Suppressor macrophage (primary cell): ENCODE measurements at places on chromosomes 12 and 14.

DNA sequence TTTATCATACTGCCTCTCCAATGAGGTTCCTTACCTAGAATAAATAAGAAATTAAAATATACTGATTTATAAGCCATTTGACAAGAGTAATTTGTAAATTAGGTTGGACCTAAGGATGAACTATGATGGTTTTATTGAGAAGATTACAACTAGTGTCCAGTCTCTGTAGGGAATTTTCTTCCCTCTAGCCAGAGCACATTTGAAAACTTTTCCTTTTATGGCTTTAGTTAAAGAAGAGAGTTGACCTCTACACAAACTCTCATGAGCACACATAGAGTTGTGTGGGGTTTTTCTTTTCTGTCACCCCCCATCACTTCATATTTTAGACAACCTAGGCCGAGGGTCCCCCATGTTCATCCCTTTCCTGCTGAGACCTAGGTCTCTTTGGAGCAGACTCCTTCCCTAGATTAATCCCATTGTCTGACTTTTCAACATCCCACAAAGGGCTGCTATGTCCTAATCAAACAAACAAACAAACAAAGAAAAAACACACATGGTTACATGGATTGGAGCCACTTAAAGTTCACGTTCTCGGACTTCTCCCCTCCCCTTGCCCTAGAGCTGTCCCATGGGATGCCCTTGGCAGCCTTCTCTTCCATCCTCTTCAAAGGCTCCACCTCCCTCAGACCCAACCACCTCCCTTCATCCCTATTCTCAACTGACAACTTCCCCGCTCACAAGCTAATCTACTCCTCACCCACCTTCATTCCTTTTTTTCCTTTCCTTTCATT is 40.7 kb downstream of the GPR135 start:
- DNase-seq, result no peak

DNA sequence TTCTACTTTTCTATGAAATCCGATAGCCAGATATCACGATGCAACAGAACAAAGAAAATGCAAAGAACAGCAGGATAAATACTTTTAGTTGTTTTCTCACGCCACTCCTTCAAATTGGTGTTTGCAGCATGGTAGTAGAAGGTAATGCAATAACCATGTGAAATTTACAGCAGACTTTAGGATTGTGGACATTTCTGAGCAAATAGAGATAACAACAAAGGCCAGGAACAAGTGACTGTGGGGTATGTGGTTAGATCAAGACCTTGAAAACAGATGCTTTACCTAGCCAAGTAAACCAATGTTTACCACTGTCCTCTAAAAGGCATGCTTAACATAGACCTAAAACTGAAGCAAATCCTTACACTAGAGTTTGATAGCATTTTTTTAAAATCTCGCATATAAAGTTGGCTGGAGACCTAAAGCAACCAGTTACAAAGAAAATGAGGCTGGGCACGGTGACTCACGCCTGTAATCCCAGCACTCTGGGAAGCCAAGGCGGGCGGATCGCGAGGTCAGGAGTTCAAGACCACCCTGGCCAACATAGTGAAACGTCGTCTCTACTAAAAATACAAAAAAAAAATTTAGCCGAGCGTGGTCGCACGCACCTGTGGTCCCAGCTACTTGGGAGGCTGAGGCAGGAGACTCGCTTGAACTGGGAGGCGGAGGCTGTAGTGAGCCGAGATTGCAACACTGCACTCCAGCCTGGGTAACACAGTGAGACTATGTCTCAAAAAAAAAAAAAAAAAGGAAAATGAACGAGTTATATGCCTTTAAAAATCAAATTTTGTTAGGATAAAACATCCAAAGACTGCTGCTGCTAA is 123.2 kb upstream of the FOXN3 start:
- DNase-seq, result no peak

DNA sequence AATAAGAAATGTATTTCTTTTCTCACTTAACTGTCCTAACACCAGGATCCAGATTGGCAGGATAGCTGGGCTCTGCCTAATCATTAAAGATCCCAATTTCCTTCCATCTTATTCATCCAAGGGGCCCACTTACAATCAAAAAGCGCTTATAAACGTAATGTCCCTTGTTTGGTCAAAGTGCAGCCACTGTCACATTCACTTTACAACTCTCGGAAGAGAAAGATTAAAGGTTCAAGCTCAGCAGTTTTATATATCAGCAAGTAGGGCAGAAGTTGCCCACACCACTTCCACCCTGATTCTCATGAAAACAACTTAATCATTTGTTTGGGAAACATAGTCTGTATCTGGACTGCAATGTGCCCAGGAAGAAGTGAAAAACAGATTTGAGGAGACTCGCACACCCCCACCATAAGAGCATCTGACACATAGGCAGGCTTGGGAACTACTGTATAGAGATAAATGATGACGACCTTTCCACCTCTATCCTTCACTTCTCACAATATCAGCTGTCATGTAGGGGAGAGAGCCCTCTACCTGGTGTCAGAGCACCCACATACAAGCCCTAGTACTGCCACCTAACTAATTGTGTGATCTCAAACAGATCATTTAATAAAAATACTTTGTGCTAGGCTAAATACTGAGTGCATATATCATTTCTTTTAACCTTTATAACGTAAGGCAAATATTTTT is 80.8 kb downstream of the CAPZA3 start:
- DNase-seq, result no peak

- peak; percentile 89 for DNase-seq
These were observed 32.3 kb upstream of the INF2 start for GRCh38 chr14:104657101-104657524.

- no peak for DNase-seq
These were observed 390.3 kb downstream of the GRIN2B start for GRCh38 chr12:13591059-13591458.
